ENCODE measurements at places on chromosomes 2 and 18. TPM values are rescaled to one million over a fixed set of nuclear protein-coding genes. Genes with fewer than 3 reads are reported as not detected.

GRCh38 chr2:138699421-138699820 is 80.8 kb downstream of the NXPH2 start:
- no peaks in the 10 kb centered on the region for H3K36me3 ChIP-seq
- no peaks in the 10 kb centered on the region for H3K27me3 ChIP-seq
- no peaks in the 10 kb centered on the region for H3K4me1 ChIP-seq

GPC1 gene
- total RNA-seq, result 14.7 TPM

- H3K27me3 ChIP-seq, result no peaks in the 10 kb centered on the region
- peaks cover 18% of the 10 kb centered on the region for H3K4me1 ChIP-seq
These were observed 84.4 kb downstream of the MEIS1 start for GRCh38 chr2:66519264-66519843.

DNA sequence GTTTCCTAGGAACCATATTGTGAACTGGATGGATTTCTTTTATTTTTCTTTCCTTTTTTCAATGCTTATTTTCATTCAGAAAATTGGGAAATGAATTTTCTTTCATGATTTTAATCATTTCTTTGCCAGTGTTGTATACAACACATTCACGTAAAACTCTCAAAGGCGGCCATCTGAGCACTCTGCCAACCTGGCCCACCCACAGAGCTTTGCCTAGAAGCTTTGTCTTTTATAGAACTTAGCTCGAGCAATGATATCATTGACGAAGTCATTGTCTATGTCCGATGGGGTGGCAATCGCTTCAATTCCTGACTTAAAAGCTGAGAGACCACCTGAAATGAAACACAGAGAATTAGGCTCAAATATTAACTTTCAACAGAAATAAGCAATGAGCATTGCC is 13.3 kb downstream of the LYG2 start:
- no peaks in the 10 kb centered on the region for H3K27me3 ChIP-seq
- H3K27ac ChIP-seq, result no peak overlapping the region
- no peak for DNase-seq

- no peak overlapping the region for H3K4me3 ChIP-seq
- H3K27ac ChIP-seq, result no peak overlapping the region
- H3K4me1 ChIP-seq, result no peaks in the 10 kb centered on the region
- no peaks in the 10 kb centered on the region for H3K36me3 ChIP-seq
- no peaks in the 10 kb centered on the region for H3K27me3 ChIP-seq
These were observed 198.0 kb upstream of the CCDC150 start for GRCh38 chr2:196441527-196441926.

GRCh38 chr2:158788951-158789350 is 6.2 kb upstream of the DAPL1 start:
- H3K4me1 ChIP-seq, result no peaks in the 10 kb centered on the region
- DNase-seq, result no peak
- H3K36me3 ChIP-seq, result no peaks in the 10 kb centered on the region
- H3K4me3 ChIP-seq, result no peak overlapping the region
- H3K27me3 ChIP-seq, result no peaks in the 10 kb centered on the region
